ENCODE measurements at places on chromosomes 7 and 10. TPM values are rescaled to one million over a fixed set of nuclear protein-coding genes. Genes with fewer than 3 reads are reported as not detected.

DNA sequence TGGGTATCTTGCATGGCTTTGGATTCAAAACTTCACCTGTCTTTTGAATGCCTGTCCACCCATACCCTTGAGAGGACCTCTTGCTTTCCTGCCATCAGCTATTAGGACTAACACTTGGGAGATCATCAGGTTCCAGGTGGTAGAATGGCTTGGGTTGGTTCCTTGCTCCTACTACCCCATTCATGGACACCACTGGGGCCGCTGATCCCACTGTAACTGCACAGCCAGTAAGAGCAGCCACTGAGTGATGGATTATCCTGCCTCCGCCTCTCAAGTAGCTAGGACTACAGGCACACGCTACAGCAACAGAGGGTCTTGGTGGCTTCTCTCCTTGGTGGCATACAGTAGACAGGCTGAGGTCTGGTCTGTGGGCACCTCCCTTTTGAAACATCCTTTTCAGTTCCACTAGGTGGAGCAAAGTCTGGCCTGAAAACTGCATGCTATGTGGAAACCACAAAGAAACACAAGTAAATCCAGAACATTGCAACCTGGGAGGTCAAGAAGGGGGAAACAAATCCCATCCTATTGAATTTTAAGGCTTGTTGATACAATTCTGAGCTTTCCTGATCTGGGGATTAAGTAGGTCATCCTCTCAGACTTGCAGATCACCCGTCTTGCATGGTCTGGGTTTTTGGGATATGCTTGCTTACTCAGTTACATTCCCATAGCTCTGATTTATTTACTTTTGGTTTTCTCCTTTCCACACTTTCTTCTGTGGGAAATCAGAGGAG lies 9.4 kb downstream of the WBP1L start:
- DNase-seq = peak; percentile 83

GRCh38 chr7:184294-185264 lies 7.8 kb upstream of the FAM20C start:
- DNase-seq = no peak

Gene CLDN15
- 0.56 TPM for total RNA-seq

- peak; percentile 66 for DNase-seq
Observed at GRCh38 chr7:117395743-117396142, 31.6 kb downstream of the ASZ1 start.

DNA sequence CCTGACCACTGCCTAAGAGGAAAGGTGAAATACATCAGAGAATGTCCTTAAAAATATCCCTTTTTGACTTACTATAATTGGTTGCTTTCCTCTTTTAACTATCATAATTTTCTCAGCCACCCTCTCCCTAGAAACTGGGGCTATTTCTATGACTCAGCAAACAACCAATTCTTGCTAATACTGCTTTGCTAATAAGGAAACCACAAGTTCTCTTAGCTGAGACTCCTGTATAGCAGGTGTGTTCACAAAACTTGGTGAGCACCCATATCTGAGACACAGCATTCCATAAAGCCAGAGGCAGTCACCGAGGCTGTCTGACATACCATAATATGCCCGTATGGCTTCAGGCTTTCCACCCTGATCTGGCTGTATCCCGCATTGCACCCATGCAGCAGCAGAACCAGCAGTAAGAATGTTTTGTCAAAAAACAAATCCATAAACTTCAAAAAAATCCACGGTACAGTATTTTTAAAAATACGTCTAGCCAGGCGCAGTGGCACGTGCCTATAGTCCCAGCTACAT lies 191.7 kb upstream of the C7orf33 start:
- no peak for DNase-seq

Gene GDF2
- total RNA-seq = not detected

DNA sequence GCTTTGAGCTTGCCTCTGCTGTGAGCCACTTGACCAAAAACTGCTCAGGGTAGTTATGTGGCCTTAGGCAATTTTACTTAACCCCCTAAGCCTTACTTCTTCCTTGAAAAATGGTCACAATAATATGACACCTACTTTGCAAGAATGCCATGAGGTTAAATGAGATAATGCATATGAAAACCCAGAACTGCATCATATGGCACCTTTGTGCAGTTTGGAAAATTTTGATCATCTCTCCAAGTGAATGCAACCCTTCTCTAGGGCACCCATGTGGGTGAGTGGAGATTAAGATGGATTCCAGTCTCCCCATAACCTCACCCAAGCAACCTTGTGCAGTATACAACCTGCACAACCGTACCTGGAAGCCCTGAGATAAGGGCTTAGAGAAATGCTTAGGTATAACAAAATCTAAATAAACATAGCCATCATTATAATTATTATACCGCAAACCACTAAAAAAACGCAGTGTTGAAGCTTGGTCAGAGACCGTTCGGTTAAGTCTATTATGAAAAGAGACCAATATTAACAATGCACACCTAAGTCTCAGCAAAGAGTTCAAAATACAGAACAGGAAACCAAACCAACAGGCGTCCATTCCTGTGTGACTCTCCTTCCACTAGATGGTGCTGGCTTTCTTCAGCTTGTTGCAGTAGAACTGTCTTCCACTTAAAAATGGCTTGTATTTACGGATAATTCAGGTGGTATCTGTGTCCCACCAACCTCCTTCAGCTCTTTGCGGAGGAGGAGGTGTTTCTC lies 21.0 kb upstream of the ASB15 start:
- DNase-seq = peak; percentile 42

DNA sequence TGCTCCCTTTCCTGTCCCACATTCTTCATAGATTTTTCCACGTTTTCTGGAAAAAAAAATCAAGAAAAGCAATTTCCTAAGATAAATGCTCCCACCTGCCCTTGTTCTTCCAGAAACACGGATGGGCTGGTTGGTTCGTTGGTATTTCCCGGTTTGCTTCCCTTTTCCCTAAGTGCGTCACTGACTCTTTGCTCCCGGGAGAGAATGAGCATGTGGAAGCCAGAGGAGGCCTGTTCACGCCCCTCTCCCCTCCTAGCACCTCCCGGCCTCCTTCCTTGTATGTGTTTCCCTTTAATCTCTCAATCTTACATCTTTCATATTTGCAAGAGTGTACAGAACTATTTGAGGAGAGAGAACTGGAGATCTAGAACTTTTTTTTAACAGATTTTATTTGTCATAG lies 442.0 kb downstream of the GFRA1 start:
- DNase-seq = no peak

- no peak for DNase-seq
Observed at GRCh38 chr7:38702002-38702535, 70.9 kb upstream of the AMPH start.

- DNase-seq = peak; percentile 96
Observed at GRCh38 chr10:63236113-63236935, 103.2 kb downstream of the NRBF2 start.

DNA sequence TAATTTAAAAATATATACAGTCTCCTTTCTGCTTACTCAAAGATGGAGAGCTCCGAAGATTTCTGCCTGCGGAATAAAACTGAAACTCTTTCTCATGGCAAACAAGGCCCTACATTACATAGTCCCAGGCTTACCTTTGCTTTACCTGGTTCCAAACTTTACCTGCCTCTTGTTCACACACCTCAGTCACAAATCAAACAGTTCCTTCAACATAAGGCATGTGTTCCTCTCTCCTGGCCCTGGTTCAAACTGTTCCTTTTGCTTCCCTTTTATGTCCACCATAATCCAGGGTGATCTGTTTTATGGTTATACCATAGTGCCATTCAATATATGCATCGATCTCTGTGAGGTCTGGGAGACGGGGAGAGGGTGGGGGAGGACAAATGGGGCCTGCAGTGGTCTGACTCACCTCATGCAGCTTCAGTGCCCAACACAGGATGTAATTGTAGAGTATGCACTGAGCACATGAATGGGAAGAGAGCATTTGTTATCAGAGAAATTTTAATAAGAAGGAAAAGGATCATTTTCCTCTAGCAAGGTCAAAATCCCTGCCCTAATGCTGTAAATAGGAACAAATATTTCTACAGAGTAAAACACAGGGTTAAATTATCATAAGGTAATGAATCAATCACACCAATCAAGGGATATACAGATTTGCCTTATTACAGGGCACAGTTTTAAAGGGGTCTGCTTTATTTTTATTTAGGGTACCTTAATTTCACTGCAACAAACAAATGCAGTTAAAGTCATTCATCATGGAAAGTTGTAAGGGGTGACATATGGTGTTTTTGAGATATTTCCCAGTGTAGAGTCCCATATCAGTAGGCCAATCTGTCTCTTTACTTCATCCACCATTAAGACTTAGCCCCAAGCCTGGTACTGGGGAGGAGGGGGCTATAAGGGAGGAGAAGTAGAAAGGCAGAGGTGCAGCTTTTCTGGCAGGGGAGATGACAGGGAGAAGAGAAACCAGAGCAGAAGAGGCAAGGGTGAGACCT lies 88.8 kb upstream of the PDE1C start:
- peak; percentile 38 for DNase-seq

Gene FAM241B
- 0.18 TPM for total RNA-seq

Gene NOLC1
- 60.5 TPM for total RNA-seq

Gene KCP
- total RNA-seq = not detected

Gene UCMA
- total RNA-seq = not detected

DNA sequence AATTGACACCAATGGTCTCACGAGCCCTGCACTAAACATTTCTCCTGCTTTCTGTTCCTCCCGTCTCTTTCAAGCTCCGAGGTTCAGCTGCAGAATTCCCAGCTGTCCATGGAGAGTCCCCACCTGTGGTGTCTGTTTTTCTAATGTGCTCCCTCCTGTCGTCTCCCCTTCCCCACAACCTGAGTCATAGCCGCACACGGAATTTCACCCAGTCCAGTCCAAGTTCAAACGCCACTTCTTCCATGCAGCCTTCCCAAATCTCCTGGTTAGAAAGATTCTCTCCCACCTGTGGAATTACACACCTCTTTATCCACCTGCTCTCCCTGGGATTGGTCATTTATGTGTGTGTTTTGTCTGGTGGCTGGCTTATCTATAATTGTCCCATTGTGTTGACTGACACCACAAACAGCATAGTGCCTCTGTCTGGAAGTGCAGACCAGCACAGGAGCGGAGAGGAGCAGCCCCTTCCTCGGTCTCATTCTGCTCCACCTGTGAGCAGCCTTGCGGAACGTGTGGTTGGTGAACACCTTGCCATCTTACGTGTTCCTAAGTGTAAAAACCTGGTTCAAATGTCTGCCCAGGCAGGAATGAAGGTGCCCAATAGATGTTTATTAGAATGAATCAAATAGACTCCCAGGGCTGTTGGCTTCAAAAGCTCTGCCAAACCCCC lies 3.3 kb upstream of the DIP2C start:
- no peak for DNase-seq

GRCh38 chr7:106486331-106486730 lies 174.6 kb downstream of the CCDC71L start:
- DNase-seq = peak; percentile 52

Gene ODAD2
- 1.1 TPM for total RNA-seq

Gene HSPB1
- 48.6 TPM for total RNA-seq

Gene LRRC18
- not detected for total RNA-seq

Gene A1CF
- not detected for total RNA-seq

Gene LRMDA
- total RNA-seq = not detected

Gene PRLHR
- not detected for total RNA-seq

- peak; percentile 70 for DNase-seq
Observed at GRCh38 chr7:27739301-27739908, 557 bp upstream of the TAX1BP1 start.

DNA sequence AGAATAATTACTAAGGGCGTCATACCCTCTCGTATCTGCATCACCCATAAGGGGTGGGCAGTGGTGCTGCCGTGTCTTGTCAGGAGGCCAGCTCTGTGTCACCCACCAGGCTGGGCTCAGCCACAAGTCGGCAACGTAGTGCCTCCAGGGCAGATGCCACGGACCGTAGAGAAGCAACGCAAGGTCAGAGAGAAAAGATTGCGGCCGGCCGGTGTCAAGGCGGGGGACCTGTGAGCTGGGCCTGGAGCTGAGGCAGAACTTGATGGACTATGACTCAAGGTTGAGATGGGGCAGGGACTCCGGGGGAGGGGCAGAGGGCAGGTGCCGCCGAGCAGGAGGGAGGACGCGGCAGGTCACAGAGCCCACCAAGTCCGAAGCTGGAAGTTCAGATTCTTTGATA lies 29.5 kb downstream of the FOXK1 start:
- no peak for DNase-seq

DNA sequence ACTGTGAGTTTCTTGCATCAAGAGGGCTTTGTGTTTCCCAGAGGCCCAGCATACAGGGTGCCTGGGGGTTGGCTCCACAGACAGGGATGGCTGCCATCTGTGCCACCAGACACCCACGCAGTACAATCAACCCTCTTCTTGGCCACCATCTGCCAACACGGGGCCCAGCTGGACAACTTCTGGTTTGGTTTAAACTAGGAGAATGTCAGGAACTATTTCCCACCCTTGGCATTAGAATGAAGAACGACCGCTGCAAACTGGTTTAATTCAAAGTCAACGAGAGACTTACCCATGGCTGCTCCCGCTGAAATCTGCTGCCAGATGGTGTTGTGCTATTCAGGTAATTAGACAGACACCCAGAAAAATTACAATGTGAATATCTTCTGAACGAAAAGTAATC lies 27.8 kb downstream of the NMT2 start:
- DNase-seq = no peak

- DNase-seq = peak; percentile 56
Observed at GRCh38 chr7:47465191-47465590, 116.7 kb downstream of the TNS3 start.

Gene SHH
- not detected for total RNA-seq

Gene CAMK2B
- total RNA-seq = 0.18 TPM

DNA sequence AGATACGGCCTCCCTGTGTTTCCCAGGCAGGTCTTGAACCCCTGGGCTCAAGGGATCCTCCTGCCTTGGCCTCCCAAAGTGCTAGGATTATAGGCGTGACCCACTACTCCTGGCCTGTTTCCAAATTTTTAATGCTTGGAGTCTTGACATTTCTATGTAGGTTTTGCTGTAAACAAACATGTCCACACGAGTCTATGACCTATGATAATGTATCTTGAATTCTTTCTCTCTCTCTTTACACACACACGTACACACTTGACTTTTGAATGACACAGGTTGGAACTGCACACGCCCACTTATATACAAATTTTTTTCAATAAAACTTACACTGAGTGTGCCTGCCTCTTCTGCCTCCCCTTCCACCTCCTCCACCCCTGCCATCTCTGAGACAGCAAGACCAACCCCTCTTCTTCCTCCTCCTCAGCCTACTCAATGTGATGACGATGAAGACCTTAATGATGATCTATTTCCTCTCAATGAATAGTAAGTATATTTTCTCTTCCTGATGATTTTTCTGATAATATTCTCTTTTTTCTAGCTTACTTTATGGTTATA lies 44.1 kb upstream of the LAMB1 start:
- no peak for DNase-seq

GRCh38 chr10:87896216-87896615 lies 32.8 kb downstream of the PTEN start:
- no peak for DNase-seq

DNA sequence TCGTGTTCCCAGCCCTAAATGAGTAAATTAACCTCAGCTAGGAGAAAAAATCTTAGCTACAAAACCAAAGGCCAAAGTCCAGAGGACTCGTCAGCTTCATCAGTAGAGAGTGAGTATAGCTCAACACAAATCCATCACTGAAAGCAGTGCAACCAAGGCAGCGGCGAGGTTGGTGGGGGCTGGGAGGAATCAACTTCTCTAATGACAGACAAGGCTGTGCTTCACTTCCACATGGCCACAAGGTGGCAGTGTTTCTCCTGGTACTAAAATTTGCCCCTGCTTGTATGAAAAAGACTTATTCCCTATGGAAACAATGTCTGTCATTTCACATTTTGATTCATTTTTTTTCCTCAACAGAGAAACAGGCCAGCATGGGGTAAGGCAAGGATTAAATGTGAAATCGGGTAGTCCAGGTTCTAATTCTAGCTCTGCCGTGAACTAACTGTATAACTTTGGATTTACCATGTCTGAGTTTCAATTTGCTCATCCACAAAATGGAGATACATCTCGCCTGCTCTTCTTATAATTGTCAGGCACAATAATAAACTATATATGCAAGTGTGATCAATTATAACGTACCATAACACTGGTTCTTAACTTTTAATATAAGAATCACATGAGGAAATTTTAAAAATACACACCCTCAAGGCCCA lies 39.3 kb downstream of the FAS start:
- DNase-seq = peak; percentile 84

All from IMR-90 (cell line).